ENCODE measurements at places on chromosomes 4 and X. TPM values are rescaled to one million over a fixed set of nuclear protein-coding genes. Genes with fewer than 3 reads are reported as not detected.
A peak's percentile ranks its signal among the peaks of the same experiment; 100 is the strongest.

The IL3RA gene
- total RNA-seq: not detected

The ZCCHC4 gene
- 16.9 TPM for total RNA-seq

The AMTN gene
- total RNA-seq: 0.15 TPM

The MAGEB10 gene
- not detected for total RNA-seq

The KIF4A gene
- 28.2 TPM for total RNA-seq

The DCAF8L2 gene
- not detected for total RNA-seq

The KLB gene
- total RNA-seq: 41.9 TPM

The PPBP gene
- total RNA-seq: not detected

The CT47B1 gene
- total RNA-seq: not detected

The KLHL13 gene
- total RNA-seq: 1.6 TPM

The ASB9 gene
- total RNA-seq: 18.2 TPM

The TMEM156 gene
- not detected for total RNA-seq

GRCh38 chr4:185481401-185481800, 9.9 kb upstream of the CCDC110 start:
- H3K27me3 ChIP-seq: 0 out of 2 replicates have a peak, but pooled peaks cover 1% of the 10 kb centered on the region
- H3K27ac ChIP-seq: no peak overlapping the region
- H3K36me3 ChIP-seq: no peaks in the 10 kb centered on the region
- no peak overlapping the region for H3K4me3 ChIP-seq

GRCh38 chr4:41205854-41206460, 8.4 kb downstream of the APBB2 start:
- peaks cover 48% of the 10 kb centered on the region for H3K4me1 ChIP-seq
- no peak for DNase-seq
- no peak overlapping the region for H3K27ac ChIP-seq

- no peak overlapping the region for H3K27ac ChIP-seq
- no peaks in the 10 kb centered on the region for H3K27me3 ChIP-seq
- H3K4me1 ChIP-seq: no peaks in the 10 kb centered on the region
- no peak overlapping the region for H3K4me3 ChIP-seq
- H3K36me3 ChIP-seq: no peaks in the 10 kb centered on the region
Measured at GRCh38 chrX:68934421-68934820, 105.6 kb downstream of the EFNB1 start.

GRCh38 chr4:42488114-42488513, 90.8 kb downstream of the SHISA3 start:
- no peak overlapping the region for H3K27ac ChIP-seq
- no peaks in the 10 kb centered on the region for H3K27me3 ChIP-seq
- H3K4me3 ChIP-seq: no peak overlapping the region
- no peaks in the 10 kb centered on the region for H3K36me3 ChIP-seq
- no peak for DNase-seq
- peaks cover 6% of the 10 kb centered on the region for H3K4me1 ChIP-seq

DNA sequence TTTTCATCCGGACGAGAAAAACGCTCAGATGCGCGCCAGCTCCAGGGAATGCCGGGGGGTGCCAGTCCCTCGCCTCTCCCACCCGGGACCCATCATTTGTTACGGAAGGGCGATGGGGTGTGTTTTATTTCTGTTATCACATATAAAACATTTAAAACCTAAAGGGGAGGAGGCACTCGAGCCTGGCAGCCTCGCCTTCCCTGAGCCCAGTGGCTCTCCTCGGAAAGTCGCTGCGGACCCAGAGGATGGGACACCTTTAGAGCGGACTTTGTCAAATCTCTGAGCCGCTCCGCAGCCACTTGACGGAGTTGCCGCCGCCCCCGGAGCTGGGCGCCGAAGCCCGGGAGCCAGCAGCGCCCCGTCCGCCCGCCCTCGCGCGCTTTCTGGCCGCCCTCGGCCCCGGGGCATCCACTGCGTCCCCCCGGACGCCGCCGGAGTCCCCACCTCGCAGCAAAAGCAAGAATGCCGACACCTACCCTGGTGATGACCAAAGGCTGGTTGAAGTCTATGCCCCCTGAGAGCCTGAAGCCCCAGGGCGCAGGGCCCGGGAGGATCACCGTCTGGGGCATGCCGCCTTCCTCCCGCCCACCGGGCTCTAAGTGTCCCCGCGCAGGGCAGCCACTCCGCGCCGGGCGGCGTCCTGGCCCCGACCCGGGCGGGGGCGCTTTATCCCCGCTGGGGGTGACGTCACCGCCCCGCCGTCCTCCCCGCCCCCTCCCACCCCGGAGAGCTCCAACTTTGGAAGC, at the start of gene PDLIM3:
Gene PDLIM3 (minus strand): TSS at position 642 of the 746 bp plus-strand sequence. CDS start 73 bp downstream, at position 569.
- peak within 1 kb of the TSS; percentile 66 for H3K4me3 ChIP-seq
- peaks cover 2% of the 10 kb centered on the region for H3K27me3 ChIP-seq
- H3K36me3 ChIP-seq: no peaks in the 10 kb centered on the region
- peaks cover 12% of the 10 kb centered on the region for H3K4me1 ChIP-seq
- peak; percentile 27 for DNase-seq
- peak within 1 kb of the TSS; percentile 46 for H3K27ac ChIP-seq

- H3K27ac ChIP-seq: no peak overlapping the region
- no peak for DNase-seq
- no peak overlapping the region for H3K4me3 ChIP-seq
- no peaks in the 10 kb centered on the region for H3K27me3 ChIP-seq
Measured at GRCh38 chr4:42167709-42168108, 15.3 kb upstream of the BEND4 start.

DNA sequence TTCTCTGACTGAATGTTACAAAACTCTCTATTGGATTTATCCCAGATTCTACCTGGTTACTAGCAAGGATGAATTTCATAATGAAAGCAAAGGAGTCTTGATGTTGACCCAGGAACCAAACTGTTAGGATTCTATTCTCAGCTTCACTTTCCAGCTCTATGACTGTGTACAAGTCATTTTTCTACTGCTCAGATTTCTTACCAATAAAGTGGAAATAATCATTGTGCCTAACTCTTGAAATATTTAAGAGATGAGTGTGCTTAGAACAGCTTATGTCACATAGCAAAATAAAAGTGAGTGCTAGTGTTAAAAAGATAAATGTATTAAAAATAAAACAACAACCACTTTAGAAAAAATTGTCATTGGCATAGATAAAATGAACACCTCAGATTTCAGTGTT, 45.6 kb downstream of the EPHA5 start:
- H3K27ac ChIP-seq: no peak overlapping the region
- no peak for DNase-seq
- no peak overlapping the region for H3K4me3 ChIP-seq
- no peaks in the 10 kb centered on the region for H3K27me3 ChIP-seq
- H3K36me3 ChIP-seq: no peaks in the 10 kb centered on the region
- no peaks in the 10 kb centered on the region for H3K4me1 ChIP-seq

DNA sequence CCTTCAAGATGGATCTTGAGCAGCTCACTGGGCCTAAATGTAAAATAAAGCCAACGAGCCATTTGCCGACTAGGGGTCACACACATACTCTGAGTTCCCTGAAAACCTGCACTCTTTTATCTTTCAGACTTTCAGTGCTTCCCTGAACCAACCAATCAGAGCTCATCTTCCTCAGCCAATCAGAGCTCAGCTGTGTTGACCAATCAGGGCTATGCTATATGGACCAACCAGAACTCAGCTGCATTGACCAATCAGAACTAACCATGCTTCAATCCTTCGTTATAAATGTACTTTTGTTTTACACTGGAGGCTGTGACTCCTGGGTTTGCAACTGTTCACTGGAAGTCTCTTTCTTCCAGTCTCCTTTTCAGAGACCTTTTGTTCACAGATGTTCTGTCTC, 19.3 kb downstream of the SLC25A53 start:
- H3K36me3 ChIP-seq: no peaks in the 10 kb centered on the region
- no peak overlapping the region for H3K4me3 ChIP-seq
- H3K27ac ChIP-seq: no peak overlapping the region
- DNase-seq: no peak

DNA sequence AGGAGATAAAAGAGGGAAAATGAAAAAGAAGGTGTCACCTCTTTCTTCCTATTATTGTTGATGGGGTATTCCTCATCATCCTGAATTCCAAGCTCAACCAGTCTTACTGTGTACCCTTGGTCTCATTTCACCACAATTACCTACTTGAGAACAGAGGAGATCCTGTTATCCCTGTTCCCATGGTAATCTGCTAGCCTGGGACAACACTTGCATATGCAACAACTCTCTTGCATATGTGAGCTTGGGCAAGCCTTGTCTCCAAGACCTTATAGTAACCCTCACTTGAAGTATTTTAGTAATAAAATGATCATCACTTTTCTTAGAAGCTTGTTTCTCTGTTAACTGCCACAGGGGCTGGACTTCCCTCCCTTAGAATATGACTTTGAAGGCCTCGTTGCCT, 253.7 kb downstream of the NAP1L3 start:
- H3K27ac ChIP-seq: no peak overlapping the region
- no peaks in the 10 kb centered on the region for H3K4me1 ChIP-seq
- no peak for DNase-seq
- H3K36me3 ChIP-seq: no peaks in the 10 kb centered on the region
- H3K4me3 ChIP-seq: no peak overlapping the region

GRCh38 chrX:39905538-39905891, 192.2 kb downstream of the BCOR start:
- H3K4me3 ChIP-seq: no peak overlapping the region
- H3K27me3 ChIP-seq: 0 out of 2 replicates have a peak, but pooled peaks cover 1% of the 10 kb centered on the region
- H3K36me3 ChIP-seq: no peaks in the 10 kb centered on the region
- H3K27ac ChIP-seq: no peak overlapping the region

GRCh38 chrX:111759686-111760085, 78.7 kb downstream of the ALG13 start:
- H3K27ac ChIP-seq: no peak overlapping the region
- H3K27me3 ChIP-seq: no peaks in the 10 kb centered on the region
- DNase-seq: no peak
- H3K36me3 ChIP-seq: no peaks in the 10 kb centered on the region

- no peaks in the 10 kb centered on the region for H3K27me3 ChIP-seq
- H3K4me3 ChIP-seq: no peak overlapping the region
- DNase-seq: no peak
- no peak overlapping the region for H3K27ac ChIP-seq
- H3K4me1 ChIP-seq: no peaks in the 10 kb centered on the region
Measured at GRCh38 chr4:182801636-182802035, 115.5 kb downstream of the DCTD start.

DNA sequence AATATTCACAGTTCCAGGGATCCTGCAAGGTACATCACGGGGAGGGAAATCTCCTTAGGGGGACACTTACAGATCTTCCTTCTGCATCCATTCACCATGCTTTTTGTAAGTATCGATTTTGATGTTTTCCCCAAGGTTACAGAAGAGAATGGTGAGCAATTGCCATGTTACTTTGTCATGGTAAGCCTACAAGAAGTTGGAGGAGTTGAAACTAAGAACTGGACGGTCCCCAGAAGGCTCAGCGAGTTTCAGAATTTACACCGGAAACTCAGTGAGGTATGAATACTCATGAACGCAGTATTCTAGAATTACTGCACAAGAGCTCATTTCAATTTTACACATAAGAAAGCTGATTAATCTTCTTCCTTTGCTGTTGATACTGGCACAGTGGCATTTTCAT, 53.9 kb downstream of the LRP2BP start:
- no peak for DNase-seq
- peaks cover 63% of the 10 kb centered on the region for H3K36me3 ChIP-seq
- H3K27me3 ChIP-seq: no peaks in the 10 kb centered on the region
- no peak overlapping the region for H3K27ac ChIP-seq

- H3K4me1 ChIP-seq: no peaks in the 10 kb centered on the region
- DNase-seq: no peak
- peaks cover 1% of the 10 kb centered on the region for H3K27me3 ChIP-seq
- no peak overlapping the region for H3K27ac ChIP-seq
- no peak overlapping the region for H3K4me3 ChIP-seq
Measured at GRCh38 chr4:151882072-151882803, 121.4 kb upstream of the GATB start.

- no peak overlapping the region for H3K27ac ChIP-seq
- no peaks in the 10 kb centered on the region for H3K27me3 ChIP-seq
- H3K36me3 ChIP-seq: no peaks in the 10 kb centered on the region
- H3K4me1 ChIP-seq: no peaks in the 10 kb centered on the region
- no peak for DNase-seq
- no peak overlapping the region for H3K4me3 ChIP-seq
Measured at GRCh38 chr4:4726051-4726450, 133.4 kb upstream of the MSX1 start.

DNA sequence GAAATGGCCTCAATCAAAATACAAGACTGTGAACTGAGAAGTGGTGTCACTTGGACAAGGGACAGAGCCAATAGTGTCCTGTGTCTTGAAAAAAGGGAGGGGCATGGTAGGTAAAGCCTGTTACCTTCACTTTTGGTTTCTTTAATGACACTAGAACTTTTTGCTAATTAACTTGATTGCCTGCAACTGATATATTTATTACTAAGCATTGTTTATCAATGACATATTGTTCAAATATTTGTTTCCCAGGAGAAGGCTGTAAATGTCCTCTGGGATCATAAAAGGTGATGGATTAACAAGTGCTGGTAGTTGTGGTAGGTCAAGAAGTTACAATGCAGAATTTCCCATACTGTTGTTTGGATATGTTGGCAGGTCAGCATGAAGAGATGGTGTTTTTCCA, 93.8 kb upstream of the SCML1 start:
- no peaks in the 10 kb centered on the region for H3K4me1 ChIP-seq

GRCh38 chr4:1014291-1015167, 3.1 kb downstream of the FGFRL1 start:
- H3K36me3 ChIP-seq: no peaks in the 10 kb centered on the region
- H3K4me1 ChIP-seq: peaks cover 50% of the 10 kb centered on the region
- peak overlapping the region; percentile 73 for H3K27ac ChIP-seq
- peak overlapping the region; percentile 47 for H3K4me3 ChIP-seq

GRCh38 chrX:9745417-9746115, 20.1 kb downstream of the GPR143 start:
- no peaks in the 10 kb centered on the region for H3K36me3 ChIP-seq
- no peaks in the 10 kb centered on the region for H3K27me3 ChIP-seq
- H3K4me3 ChIP-seq: no peak overlapping the region

DNA sequence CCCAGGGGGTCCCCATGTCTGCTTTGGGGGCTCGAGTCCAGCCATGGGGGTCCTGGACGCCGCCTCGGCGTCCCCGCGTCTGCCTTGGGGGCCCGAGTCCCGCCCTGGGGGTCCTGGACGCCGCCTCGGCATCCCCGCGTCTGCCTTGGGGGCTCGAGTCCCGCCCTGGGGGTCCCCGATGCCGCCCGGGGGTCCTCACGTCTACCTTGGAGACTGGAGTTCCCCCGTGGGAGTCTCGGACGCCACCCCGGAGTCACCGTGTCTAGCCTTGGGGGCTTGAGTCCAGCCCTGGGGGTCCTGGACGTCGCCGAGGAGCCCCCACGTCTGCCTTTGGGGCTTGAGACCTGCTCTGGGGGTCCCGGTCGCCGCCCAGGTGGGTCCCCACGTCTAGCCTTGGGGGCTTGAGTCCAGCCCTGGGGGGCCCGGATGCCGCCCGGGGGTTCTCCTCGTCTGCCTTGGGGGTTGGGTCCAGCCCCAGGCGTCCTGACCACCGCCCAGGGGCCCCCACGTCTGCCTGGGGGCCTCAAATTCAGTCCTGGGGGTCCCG, 1.1 kb upstream of the GTPBP6 start:
- peaks cover 34% of the 10 kb centered on the region for H3K4me1 ChIP-seq
- H3K27ac ChIP-seq: peak overlapping the region; percentile 66
- no peaks in the 10 kb centered on the region for H3K27me3 ChIP-seq
- peaks cover 5% of the 10 kb centered on the region for H3K36me3 ChIP-seq
- no peak for DNase-seq

- H3K36me3 ChIP-seq: no peaks in the 10 kb centered on the region
- no peak overlapping the region for H3K27ac ChIP-seq
- no peak for DNase-seq
- no peak overlapping the region for H3K4me3 ChIP-seq
- H3K27me3 ChIP-seq: no peaks in the 10 kb centered on the region
- H3K4me1 ChIP-seq: 0 out of 2 replicates have a peak, but pooled peaks cover 8% of the 10 kb centered on the region
Measured at GRCh38 chr4:183611210-183611830, 47.7 kb downstream of the RWDD4 start.

GRCh38 chrX:110531873-110532580, 173.4 kb downstream of the RTL9 start:
- no peak for DNase-seq
- H3K4me3 ChIP-seq: no peak overlapping the region
- H3K36me3 ChIP-seq: no peaks in the 10 kb centered on the region
- H3K27me3 ChIP-seq: no peaks in the 10 kb centered on the region
- no peak overlapping the region for H3K27ac ChIP-seq

- peak overlapping the region; percentile 97 for H3K27ac ChIP-seq
- no peaks in the 10 kb centered on the region for H3K27me3 ChIP-seq
- H3K4me3 ChIP-seq: peak overlapping the region; percentile 85
Measured at GRCh38 chr4:102503831-102504786, 3.0 kb downstream of the NFKB1 start.

Measured in HepG2 (cell line).